ENCODE measurements at places on chromosomes 2 and 18. TPM values are rescaled to one million over a fixed set of nuclear protein-coding genes. Genes with fewer than 3 reads are reported as not detected.

COL5A2 gene
- 35.2 TPM for total RNA-seq

MAL gene
- total RNA-seq, result not detected

CYTIP gene
- total RNA-seq, result 0.27 TPM

EIF2AK3 gene
- total RNA-seq, result 25.2 TPM

Data from cerebellum (tissue), 4 donors.